H54 (cell line): ENCODE measurements at places on chromosomes 1 and 21.

GRCh38 chr1:85125891-85126290, 74.9 kb downstream of the SYDE2 start:
- DNase-seq = no peak

DNA sequence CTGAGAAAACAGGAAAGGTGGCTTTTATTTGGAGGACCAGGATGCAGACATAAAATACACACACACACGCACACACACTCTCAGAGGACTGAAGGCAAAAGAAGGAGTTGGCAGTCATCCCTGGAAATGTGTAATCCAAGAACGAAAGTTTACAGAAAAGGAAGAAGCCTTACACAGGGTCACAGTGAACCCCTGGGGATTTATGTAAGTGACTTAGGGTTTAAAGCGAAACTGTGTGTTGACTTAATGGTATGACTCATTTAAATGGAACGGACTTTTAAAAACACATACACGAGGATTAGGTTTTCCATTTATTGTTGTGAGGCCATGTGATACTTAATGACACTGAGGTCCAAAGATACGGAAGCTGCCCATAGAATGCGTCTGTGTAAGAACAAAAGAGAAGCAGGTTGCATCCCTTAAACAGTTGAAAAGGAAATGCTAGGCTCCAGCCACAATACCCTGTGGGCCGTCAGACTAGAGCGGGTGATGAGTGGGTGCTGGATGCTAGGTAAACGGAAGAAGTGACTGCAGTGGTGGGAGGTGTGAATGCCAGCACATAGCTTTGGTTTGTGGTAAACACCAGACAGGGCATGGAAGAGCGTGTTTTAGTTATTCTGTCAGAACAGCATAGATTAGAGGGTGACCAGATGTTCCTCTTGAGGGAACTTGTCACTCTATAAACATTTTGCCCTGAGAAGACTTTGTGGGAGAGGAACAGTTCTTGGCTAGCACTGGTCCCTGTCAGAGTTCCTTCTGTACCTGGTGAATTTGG, 21.6 kb upstream of the BCL10 start:
- DNase-seq = peak; percentile 56

DNA sequence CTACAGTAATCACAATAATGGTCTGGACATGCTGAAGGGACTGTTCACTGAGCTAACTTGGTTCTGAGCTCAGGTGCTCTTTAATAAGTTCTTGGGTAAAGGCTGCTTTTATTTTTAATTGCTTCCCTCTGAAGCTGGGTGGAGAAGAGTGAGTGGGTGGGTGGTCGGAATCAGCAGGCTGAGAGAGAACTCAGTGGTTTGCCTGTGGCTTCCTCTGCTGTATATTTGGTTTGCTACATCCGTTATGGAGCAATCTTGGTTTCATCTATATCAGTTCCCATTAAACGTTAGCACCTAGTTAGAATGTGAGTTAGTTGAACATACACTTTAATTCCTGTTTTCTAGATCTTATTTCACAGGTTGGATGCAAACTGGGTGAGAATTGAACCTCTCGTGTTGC, 23.3 kb downstream of the CNIH4 start:
- no peak for DNase-seq

- no peak for DNase-seq
Observed at GRCh38 chr1:209062863-209063262, 520.7 kb upstream of the CAMK1G start.

- DNase-seq = peak; percentile 70
Observed at GRCh38 chr21:35664683-35665082, 395.6 kb downstream of the SETD4 start.

- DNase-seq = no peak
Observed at GRCh38 chr1:50105433-50105832, 3.3 kb upstream of the ELAVL4 start.

DNA sequence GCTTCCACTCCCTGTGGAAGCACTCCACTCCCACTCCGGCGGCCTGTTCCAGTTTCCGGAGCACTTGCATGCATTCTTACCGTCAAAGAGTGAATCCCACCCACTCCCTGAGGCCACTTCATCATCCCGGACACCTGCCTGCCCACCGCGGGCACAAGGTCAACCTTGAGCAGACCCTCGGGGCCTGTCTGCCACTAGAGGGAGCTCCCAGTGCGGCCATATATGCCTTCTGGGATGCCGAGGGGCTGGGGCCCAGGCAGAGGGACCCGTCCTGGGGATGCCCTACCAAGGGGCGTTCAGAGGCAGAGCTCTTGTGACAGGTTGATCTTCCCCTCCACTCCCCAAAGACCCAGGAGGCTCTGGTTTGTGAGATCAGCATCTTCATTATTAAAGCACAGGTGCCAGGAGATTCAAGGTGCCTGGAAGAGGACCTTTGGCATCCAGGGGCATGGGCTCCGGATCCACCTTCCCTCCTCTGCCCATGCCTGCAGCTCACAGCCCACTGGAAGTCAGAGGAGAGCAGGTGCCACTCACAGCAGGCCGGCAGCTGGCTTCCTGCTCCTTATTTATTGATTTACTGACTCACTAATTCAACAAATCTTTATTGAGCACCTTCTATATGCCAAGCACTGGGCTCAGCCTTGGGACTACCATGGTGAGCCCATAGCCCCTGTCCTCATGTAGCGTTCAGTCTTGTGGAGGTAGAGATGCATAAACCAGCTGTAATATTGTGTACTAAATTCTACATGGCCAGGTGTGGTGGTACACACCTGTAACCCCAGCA, 47.3 kb downstream of the UBIAD1 start:
- DNase-seq = no peak

- no peak for DNase-seq
Observed at GRCh38 chr1:27517907-27518718, 28.1 kb upstream of the WASF2 start.

DNA sequence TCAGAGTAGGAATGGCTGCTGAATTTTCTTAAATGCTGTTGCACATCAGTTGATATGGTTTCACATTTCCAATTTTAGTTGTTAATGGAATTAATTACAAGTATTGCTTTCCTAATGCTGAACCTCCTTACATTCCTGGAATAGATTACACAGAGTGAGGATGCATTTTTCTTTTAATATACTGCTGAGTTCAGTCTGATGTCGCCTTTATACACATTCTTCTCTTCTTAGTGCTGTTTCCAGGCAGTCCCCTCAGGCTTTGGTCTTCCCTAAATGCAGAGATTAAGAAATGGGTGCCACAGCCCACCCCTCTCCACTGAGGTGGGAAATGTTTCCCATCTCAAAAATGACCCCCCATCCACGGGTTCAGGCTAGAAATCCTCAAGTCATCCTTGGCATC, 6.7 kb upstream of the TSPEAR start:
- DNase-seq = no peak

DNA sequence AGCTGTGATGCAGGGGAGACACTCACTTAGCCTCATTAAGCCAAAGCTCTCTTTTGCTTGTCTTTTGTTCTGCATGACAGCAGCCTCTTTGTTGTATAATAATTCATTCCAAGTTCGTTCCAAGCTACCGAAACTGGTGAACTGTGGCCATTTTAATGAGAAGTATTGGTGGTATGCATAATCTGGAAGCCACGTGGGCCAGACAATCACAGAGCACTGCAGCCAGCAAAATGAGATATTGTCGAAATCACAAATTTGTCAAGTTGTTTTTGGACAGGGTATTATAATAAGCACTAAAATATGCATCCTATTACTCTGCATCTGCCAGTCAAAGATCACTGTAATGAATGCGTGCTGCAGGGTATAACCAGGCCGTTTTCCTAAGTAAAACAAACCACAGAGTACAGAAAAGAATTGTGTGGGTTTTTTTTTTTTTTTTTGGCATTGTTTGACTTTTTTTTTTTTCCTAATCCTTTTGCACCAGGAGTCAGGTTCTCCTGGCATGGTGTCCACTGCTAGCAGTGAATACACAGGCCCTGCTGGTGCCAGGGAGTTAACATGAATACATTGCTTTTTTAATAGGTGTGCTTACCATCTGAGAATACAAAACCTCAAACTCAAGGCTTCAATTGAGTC, 423.9 kb downstream of the PTBP2 start:
- DNase-seq = no peak

DNA sequence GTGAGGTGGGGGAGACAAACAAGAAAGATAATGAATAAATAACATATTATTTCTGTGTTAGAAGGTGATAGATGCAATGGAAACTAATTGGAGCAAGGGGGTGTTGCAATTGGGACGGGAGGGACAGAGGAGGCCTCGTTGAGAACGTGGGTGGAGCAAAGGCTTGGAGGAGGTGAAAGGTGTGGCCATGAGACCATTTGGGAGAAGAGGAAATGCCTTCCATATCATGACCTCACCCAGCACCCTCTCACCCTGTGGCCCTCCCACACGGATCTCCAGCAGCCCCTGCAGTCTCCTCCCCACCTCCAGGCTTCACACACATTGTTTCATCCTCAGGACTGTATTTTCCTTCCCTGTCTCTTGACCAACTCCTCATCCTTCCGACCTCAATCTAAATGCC, 85.3 kb upstream of the ARHGAP29 start:
- peak; percentile 62 for DNase-seq

- DNase-seq = no peak
Observed at GRCh38 chr1:243726806-243727502, 123.1 kb downstream of the AKT3 start.

GRCh38 chr1:151058692-151059091, 730 bp downstream of the CDC42SE1 start:
- DNase-seq = no peak

DNA sequence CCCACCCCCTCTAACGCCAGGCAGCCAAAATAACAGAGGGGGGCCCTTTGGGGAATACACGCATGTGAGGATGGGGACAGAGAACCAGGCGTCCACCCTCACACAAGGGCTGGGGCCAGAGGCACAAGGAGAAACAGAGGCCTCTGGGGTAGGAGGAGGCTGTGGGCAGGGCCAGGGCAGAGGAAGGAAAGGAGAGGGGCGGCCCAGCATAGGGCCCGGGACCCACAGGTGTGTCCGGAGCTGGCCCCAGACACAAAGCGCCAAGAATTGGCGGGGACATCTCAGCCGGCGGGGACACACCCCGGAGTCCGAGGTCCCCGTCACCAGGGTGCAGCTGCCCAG, 6.7 kb downstream of the PLEKHG5 start:
- DNase-seq = no peak

DNA sequence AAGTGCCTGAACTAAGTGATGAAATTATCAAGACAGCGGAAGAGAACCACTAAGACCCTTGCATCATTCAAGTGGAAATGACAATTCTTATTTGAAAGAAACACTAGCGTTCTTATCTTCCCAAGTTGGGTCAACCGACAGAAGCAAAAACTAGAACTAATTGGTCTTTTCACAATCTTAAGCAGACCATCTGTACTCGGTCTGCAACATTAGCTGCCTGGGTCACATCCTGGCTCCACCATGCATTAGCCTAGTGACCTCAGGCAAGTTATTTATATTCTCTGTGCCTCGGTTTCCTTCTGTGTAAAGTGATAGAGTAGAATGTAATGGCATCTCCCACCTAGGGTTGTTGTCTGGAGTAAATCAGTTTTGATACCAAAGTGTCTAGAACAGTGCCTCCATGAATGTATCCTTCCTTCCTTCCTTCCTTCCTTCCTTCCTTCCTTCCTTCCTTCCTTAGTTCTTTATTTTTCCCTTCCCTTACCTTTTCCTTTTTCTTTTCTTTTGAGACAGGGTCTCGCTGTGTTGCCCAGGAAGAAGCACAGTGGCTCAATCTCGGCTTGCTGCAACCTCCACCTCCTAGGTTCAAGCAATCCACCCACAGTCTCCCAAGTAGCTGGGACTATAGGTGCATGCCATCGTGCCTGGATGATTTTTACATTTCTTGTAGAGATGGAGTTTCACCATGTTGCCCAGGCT, 6.0 kb downstream of the COLGALT2 start:
- DNase-seq = no peak

GRCh38 chr1:209854196-209854595, 26.4 kb downstream of the UTP25 start:
- DNase-seq = no peak

DNA sequence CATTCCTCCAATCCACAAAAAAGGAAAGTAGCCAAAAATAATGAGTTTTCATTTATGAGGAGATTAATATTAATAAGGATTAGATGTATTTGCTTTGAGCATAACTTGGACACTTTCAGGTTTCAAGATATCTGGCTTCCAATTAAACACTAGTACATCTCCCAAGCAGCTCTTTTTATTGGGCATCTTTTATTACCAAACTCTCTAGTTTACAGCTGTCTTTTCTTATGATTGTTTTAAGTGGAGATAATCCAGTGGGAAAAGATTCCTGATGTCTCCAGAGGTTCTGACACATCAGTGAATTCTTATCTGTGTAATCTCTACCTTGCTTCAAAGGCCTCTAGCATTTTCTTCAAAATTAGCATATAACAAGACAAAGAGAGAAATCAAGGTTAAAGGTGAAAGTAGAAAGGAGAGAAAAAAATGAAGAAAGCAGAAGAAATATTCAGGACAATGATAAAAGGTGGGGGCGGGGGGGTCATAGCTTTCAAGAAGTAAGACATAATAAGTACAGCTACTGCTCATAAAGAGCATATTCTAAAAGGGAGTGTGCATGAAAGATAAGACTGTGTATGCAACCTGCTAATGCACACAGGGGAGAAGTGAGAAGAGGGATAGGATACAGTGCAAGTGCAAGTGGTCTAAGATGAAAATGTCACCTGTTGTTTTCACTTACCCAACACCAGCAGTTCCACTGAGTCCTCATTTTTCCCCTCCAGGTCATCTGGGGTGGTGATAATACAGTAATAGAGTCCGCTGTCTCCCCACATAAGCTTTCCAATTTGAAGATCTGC, 19.1 kb downstream of the ILDR2 start:
- no peak for DNase-seq

GRCh38 chr1:209527993-209528717, 55.4 kb upstream of the CAMK1G start:
- DNase-seq = no peak

DNA sequence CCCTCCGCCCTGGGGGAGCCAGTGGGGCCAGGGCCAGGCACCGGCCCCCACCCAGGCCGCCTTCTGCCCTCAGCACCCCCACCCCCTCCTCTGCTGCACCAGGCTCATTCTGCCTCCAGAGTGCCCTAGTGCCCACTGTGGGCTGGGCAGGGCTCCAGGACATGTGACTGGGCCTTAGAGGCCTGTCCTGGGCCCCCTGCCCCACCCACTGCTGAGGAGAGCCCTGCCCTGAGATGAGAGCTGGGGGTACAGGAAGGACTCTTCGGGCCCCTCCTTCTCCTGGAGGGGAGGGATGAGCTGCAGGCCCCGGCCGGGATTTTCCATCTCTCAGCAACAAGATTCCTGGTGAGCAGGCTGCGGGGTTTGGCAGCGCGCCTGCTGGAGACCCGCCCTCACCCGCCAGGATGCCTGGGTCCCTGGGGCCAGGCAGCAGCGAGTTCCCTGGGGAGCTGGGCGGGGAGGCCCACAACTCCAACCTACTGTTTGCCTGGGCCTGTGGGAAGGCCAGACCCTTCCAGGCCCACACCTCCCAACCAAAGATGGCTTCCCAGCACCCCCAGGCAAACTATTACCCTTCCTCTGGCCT, 14.0 kb downstream of the AHDC1 start:
- DNase-seq = no peak

GRCh38 chr1:244727871-244728474, 75.0 kb downstream of the DESI2 start:
- DNase-seq = no peak

DNA sequence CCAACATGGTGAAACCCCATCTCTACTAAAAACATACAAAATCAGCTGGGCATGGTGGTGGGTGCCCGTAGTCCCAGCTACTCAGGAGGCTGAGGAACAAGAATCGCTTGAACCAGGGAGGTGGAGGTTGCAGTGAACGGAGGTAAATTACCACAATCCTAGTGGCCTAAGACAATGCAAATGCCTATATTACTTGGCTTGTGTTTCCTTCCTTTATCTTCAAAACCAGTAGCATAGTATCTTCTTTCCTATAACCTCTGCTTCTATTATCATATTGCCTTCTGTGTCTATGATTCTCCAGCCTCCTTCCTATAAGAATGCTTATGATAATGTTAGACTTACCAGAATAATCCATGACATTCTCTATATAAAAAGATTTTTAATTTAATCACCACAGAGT, 156.2 kb upstream of the RGS18 start:
- no peak for DNase-seq
